CD4-positive, alpha-beta T cell treated with Interleukin-17A for 1 hour (primary cell): ENCODE measurements at places on chromosomes 5 and 9.
A peak's percentile ranks its signal among the peaks of the same experiment; 100 is the strongest.

- DNase-seq, result no peak
Measured at GRCh38 chr5:6759401-6759800, 46.2 kb downstream of the TENT4A start.

DNA sequence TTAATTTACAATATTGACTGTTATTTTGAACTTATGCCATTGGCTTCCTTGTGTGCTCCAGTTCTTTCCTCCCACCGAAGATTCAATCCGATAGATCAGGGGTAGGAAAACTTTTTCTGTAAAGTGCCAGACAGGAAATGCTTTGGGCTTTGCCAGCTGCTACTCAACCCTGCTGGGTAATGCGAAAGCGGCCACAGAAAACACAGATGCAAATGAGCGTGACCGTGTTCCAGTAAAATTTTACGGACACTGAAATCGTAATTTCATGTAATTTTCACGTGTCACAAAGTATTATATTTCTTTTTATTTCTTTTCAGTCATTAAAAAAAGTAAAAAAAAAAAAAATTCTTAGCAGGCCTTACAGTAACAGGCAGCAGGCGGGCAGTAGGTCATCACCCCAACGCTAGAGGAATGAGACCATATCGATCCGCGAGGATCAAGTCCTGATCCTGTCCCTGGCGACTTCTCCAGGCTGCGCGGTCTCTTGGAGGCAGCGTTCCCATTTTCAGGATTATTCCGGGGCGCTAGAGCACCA lies 599 bp downstream of the NMRK1 start:
- peak; percentile 54 for DNase-seq

- DNase-seq, result no peak
Measured at GRCh38 chr9:4144869-4145268, 155.0 kb downstream of the GLIS3 start.

DNA sequence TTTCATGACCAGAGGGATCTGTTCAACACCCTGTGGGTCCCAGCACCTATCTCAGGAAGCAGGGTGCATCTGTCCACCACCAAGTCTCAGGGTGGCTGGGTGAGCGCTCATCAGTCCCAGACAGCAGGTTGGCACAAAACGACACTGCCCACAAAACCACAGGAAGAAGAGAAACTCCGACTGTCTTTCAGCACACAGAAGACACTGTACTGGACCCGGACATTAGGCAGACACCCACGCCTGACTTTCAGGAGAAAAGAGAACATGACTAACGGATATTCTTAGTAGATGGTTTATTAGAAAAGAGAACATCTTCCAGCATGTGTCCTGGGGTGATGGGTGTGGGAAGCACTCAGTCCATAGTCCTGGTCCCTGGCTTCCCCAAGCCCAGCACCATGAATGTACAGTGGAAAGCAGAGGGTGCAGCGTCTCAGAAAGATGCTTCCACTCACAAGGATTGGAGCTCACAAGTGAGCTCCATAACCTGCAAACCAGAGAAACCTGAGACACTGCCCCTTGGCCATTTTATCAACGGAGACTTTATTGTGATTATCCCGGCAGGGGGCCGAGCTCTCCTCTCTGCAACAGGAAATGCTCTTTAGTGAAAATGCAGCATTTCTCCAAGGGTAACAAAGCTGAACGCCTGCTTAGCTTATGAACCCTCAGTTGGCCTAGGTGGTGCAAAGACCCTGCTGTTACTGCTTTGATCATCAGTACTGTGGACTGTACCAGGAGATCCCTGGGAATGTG lies 35.8 kb upstream of the LCP2 start:
- peak; percentile 83 for DNase-seq

- DNase-seq, result no peak
Measured at GRCh38 chr5:172550996-172551395, 90.1 kb upstream of the NEURL1B start.

DNA sequence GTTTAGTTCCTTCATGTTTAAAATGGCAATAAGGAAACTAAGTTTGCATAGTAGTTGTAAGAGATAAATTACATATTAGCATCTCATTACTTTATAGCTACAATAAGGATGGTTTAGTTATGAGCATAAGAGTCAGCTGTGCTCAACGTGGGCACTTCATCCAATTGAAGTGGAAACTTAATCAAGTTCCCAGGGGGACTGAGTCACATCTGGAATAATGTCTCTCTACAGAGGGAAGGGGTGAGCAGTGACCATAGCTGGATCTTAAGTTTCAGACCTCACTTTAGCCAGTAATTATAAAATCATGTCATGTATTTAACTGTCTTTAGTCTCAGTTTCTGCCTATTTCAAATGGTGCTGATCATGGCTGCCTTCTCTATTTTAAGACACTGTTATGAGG lies 36.8 kb upstream of the FAM240B start:
- DNase-seq, result no peak

- no peak for DNase-seq
Measured at GRCh38 chr5:14600846-14601245, 19.3 kb downstream of the OTULINL start.

DNA sequence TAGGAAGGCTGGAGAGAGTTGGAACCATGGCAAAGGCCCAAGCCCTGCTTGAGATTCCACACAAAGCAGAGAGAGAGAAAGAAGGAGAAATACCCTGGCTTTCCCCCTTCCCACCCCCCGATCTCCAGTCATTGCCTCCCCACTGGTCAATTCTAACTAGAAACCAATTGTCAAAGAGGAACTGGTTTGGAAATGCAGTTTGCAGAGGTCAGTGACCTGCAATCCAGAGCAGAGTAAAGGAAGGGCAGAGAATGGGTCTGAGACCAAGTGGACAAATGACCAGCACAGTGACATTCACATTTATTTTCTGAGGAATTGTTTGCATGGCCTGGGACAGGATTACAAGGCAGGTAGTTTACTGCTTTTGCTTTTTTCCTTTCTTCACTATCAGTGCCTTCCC lies 37.5 kb upstream of the ZFYVE16 start:
- DNase-seq, result no peak

DNA sequence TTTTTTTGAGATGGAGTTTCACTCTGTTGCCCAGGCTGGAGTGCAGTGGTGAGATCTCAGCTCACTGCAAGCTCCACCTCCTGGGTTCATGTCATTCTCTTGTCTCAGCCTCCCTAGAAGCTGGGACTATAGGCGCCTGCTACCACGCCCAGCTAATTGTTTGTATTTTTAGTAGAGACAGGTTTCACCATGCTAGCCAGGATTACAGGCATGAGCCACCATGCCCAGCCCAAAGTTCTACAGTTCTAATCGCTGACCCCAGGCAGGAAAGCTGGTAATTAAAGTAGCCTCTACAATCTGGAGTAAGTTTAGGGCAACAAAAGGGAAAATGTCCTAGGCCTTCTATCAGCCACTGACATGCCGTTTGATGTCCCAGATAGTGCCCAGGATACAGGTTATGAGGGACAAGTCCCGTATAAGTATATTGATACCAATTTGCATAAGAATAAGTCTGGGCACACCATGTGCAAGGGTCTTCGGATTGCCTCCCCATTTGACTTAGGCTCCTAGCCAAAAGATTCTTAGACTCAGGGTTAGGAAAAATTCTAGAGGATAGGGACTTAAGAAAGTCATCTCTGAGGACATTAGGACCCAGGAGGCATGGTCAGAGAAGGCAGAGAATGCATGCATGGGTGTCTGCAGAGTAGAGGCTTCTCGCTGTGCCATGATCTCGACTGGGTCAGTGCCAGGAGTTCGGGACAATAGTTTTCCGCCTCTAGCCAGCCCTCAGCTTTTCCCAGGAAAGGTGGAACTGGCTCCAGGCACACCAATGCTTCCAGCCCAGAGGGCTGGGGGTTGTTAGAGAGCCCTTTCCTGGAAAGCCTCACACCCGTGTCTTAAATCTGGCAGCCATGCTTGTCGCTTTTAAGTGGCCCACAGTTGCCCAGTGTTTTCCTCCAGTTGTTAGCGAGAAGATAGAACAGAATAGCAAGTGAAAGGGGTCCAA lies 1111.1 kb downstream of the TAF11L14 start:
- DNase-seq, result peak; percentile 68

GRCh38 chr5:56105511-56106291 lies 110.9 kb upstream of the IL6ST start:
- DNase-seq, result no peak

DNA sequence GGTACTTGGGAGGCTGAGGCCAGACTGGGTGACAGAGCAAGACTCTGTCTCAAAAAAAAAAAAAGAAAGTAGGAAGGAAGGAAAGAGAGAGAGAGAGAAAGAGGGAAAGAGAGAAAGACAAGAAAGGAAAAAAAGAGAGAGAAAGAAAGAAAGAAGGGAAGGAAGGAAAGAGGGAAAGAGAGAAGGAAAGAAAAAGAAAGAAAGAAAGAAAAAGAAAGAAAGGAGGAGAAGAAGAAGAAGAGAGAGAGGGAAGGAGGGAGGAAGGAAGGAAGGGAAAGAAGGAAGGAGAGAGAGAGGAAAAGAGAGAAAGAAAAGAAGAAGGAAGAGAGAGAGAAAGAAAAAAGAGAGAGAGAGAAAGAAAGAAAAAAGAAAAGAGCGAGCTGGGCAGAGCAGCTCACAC lies 3.1 kb upstream of the ZER1 start:
- DNase-seq, result no peak

DNA sequence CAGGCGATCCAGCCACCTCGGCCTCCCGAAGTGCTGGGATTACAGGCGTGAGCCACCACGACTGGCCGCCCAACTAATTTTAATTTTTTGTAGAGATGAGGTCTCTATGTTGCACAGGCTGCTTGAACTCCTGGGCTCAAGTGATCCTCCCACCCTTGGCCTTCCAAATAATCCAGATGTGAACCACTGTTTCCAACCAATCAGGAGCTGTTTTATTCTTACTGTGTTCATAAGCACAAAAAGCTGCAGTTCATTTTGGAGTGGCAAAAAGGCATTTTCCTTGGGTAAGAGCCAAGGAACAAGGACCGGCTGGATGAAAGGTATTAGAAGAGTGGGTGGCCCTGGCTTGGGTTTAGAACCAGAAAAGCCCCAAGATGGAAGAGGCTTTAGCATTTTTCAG lies 5.2 kb upstream of the SLC27A4 start:
- DNase-seq, result no peak

GRCh38 chr9:92422611-92423338 lies 1.5 kb downstream of the OMD start:
- DNase-seq, result no peak

DNA sequence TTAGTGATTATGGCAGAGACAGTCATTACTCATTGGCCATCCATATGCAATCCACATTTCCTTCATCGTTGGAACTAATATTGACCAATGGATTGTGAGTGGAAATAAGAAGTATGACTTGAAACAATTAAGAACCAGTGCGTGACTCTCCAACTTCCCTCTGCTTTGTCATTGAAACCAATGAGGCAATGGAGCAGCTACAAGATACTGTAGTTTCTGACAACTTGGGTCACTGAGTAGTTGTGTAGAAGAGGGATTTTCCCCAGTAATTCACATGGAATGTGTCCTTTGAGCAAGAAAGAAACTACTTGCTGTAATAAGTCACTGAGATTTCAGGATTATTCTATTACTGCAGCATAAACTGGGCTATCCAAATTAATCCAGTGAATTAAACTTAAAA lies 785.3 kb upstream of the RIOK2 start:
- no peak for DNase-seq

GRCh38 chr5:134043793-134044792 lies 39.3 kb upstream of the VDAC1 start:
- DNase-seq, result no peak

- DNase-seq, result no peak
Measured at GRCh38 chr5:54000011-54000410, 310.4 kb downstream of the ARL15 start.

DNA sequence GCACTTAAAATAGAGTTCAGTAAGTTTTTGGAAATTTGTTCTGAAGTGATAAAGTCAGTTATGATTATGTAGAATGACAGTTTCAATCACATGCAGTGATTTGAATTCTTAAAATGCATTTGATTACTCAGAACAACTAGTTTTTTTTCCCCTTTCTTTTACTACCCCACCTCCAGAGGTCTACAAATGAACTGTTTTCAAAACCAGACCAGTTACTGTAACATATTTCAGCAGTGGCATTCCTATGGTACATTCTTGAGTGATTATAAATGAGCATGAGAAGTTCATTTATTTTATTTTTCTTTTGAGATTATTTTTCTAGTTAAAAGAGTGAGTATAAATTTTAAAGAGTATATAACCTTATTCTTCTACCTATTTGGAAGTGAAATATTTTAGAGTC lies 71.6 kb downstream of the NNT start:
- DNase-seq, result no peak

DNA sequence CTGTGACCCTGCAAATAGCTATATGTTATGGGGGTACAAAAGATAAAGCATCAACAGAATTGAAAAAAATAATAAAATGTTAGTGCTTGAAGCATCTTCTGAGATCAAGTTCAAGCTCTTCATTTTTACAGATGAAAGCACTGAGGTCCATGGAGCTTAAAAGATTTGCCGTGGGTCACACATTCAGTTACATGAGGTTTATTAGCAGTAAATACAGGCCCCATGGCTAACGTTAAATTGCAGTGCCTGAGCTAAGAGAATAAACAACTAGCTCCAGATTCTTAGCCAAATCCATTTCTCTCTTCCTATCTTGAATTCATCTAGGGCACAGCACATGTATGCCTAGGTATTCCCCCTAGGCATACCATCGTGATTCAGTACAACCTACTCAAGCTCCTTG lies 2052.7 kb upstream of the C9orf72 start:
- DNase-seq, result no peak

GRCh38 chr5:43019291-43019613 lies 20.9 kb downstream of the ANXA2R start:
- no peak for DNase-seq

GRCh38 chr9:131473891-131474290 lies 28.8 kb upstream of the POMT1 start:
- DNase-seq, result no peak

GRCh38 chr5:90022711-90023053 lies 386.9 kb downstream of the CETN3 start:
- DNase-seq, result no peak

- no peak for DNase-seq
Measured at GRCh38 chr9:124423591-124423990, 8.3 kb upstream of the PSMB7 start.

DNA sequence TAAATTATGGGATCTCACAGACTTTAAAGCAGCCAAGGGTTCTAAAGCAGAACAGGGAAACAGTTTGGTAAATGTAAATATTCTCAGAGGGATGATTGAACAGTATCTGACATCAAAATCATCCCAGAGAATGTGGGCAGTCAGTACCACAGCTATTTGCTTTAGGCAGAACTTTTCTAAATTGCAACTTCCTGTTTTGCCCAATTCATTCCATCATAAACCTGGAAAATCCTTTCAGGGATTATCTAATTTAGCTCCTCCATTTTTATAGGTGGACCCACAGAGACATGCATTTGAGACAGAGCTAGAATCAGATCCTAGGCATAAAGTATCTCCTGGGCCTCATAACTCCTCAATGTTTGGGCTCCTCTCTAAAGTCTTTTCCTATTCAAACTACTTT lies 12.4 kb downstream of the NR6A1 start:
- no peak for DNase-seq

DNA sequence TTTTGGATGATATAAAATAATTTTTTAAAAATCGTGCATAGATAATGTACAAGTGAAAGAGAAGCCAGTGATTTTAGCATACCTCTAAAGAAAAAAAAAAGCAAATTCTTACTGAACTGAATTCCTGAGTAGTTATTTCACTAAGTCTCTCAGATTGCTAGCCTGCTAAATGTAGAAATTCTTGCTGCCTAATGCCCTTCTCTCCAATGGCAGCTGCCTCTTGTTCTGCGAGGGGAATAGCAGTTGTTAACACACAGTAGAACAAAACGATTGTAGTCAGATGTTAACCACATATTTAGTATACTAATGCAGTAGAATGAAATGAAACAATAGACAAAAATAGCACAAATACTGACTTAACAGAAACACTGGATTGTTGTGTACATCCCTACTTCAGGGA lies 26.8 kb downstream of the SMAD5 start:
- DNase-seq, result no peak

- DNase-seq, result no peak
Measured at GRCh38 chr9:109805050-109805449, 25.1 kb downstream of the PALM2AKAP2 start.
